ENCODE measurements at places on chromosomes 2 and 18. TPM values are rescaled to one million over a fixed set of nuclear protein-coding genes. Genes with fewer than 3 reads are reported as not detected.

Gene CLIP4
- total RNA-seq, result 47.8 TPM

Gene GALNT13
- 2.7 TPM for total RNA-seq

Gene CXCR1
- total RNA-seq, result not detected

Gene ANKRD30BL
- total RNA-seq, result not detected

Gene FOXI3
- not detected for total RNA-seq

Gene MC2R
- total RNA-seq, result not detected

Gene MAP3K19
- total RNA-seq, result not detected

Gene KCTD18
- total RNA-seq, result 27.6 TPM

Measured in smooth muscle cell of the umbilical artery (primary cell).